ENCODE measurements at places on chromosomes 2 and 18.

DNA sequence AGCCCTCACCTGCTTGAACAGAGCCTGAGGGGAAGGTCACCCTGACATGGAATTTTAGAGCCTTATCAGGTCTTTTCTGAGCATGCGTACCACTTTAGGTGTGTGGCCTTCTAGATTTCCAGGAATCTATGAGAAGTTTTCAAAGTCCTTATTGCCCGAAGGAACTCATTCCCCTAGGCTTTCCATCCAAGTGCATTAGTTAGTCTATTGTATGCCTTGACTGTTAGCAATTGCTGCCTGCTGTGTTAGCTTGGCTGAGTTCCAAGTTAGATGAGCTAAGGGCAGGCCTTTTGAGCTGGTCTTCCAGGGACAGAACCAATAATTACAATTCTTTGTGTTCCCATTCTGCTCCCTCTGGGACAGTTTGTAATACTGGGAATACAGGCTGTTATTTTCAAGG is 30.8 kb upstream of the PUM2 start:
- no peak for DNase-seq

DNA sequence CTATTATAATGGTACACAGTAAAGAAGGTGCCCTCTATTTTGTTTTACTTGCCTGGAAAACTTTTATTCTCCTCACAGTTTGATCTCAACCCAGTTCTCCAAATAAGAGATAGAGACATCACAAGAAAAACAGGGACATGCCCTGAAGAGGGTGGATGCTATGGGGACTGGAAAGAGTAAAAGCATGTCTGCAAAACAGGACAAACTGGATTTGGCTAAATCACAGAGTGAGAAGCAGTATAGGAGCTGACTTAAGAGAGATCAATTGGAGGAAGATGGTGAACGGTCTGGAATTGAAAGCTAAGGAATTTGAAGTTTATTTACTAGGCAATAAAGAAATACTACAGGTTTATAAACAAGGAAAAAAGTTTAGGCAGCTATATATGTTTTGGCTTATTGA is 33.0 kb downstream of the SP140L start:
- no peak for DNase-seq

DNA sequence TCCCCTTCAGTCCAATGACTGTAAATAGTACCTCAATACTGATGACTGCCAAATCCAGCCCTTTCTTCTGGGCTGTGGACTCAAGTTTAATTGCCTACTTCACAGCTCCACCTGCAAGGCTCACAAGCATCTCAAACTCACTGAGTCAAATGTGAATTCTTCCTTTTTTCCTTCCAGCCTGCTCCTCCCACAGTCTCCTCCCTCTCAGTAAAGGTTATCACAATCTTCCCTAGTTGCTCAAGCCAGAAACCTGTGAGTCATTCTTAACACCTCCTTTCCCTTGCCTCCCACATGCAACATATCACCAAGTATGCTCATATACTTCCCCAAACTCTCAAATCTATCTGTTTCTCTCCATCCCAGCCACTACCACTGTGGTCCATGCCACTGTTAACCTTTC is 3.7 kb upstream of the MFSD6 start:
- no peak for DNase-seq

DNA sequence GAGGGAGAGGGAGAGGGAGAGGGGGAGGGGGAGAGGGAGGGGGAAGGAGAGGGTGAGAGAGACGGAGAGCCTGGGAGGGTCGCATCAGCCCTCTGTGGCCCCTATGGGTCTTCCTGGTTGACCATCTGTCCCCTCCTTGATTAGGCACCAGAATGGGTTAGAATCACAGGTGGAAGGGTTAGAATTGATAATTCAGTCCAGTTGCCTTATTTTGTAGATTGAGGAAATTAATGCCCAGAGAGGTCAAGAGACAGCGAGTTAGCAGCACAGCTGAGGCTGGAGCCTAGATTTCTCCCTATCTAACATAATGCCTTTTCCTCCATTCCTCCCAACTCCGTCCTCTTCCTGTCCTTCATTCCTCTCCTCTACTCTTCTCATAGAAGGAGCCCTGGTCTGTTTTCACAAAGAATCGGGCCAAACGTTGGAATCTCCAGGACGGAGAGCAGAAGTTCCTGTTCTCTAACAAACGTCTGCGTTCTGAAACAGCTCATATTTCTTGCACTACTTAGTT is 338 bp upstream of the THUMPD2 start:
- no peak for DNase-seq

GRCh38 chr2:241458687-241459086 is 49.7 kb downstream of the STK25 start:
- DNase-seq = no peak

- DNase-seq = no peak
Measured at GRCh38 chr2:144364944-144365738, 154.8 kb downstream of the ZEB2 start.

DNA sequence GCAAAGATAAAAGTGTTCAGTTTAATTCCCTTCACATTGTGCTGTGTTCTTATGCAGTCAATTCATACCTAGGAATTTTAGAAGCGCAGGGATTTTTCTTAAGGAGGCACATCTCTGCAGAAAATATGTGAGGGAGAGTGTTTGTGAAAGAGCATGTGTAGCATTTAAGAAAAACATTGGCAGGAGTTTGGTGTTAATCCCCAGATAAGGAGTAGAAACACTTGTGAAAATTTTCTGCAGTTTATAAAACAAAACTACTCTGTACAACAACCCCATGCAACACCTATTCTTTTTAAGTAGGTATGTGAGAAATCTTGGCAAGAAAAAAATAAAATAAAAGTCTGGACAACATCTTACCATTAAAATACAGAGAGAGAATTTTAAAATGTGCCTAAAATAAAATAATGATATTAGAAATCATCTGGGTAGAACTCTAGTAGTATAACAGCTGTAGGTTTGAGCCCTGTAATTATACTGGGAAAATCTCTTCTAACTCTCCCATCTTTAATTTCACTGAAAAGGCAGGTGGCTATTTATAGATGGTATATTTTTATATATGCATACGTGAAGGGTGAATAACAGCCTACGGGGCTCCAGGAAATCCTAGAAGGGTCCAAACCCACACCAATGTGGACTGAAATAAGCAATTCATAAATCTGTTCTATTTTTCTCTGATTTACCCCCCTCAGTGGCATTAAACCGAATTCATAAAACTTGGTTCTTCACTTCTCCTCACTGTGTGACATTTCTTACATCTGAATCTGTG is 6.6 kb downstream of the FZD7 start:
- no peak for DNase-seq

- DNase-seq = no peak
Measured at GRCh38 chr2:135615404-135615803, 84.1 kb downstream of the R3HDM1 start.

- no peak for DNase-seq
Measured at GRCh38 chr2:241142593-241142992, 6.7 kb downstream of the PASK start.

DNA sequence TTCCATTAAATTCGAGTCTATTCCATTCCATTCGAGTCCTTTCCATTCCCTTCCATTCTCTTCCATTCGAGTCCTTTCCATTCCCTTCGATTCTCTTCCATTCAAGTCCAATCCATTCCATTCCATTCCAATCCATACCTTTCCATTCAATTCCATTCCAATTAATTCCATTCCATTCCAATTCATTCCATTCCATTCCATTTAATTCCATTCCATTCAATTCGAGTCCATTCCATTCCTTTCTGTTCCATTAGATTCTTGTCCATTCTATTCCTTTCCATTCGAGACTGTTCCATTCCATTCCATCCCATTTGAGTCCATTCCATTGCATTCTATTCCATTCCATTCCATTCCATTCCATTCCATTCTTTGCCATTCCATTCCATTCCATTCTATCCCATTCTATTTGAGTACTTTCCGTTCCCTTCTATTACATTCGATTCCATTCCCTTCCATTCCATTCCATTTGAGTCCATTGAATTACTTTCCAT is 1130.0 kb downstream of the RPIA start:
- DNase-seq = no peak

DNA sequence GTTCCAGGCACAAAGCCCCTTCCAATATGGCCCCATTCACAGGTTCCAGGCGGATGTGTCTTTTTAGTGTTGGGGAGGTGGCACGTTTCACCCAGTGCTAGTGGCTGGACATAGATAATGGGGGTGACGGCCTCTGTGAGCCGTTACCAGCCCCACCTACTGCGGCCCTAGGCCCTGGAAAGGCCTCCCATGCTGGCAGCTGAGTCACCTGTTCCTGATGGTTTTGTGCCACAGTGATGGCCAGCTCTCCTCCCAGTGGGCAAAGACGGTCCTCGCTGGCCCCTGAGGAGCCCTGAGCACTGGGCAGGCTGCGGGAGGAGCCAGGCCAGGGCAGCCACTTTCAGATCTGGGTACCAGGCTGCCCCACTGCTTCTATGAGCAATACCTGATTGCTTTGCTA is 40.0 kb upstream of the GPC1 start:
- DNase-seq = no peak

GRCh38 chr18:57947117-57947516 is 96.9 kb upstream of the NEDD4L start:
- no peak for DNase-seq

GRCh38 chr2:160322320-160322719 is 122.2 kb upstream of the ITGB6 start:
- DNase-seq = no peak

GRCh38 chr2:126906781-126907180 is 8.1 kb downstream of the TEX51 start:
- DNase-seq = no peak

DNA sequence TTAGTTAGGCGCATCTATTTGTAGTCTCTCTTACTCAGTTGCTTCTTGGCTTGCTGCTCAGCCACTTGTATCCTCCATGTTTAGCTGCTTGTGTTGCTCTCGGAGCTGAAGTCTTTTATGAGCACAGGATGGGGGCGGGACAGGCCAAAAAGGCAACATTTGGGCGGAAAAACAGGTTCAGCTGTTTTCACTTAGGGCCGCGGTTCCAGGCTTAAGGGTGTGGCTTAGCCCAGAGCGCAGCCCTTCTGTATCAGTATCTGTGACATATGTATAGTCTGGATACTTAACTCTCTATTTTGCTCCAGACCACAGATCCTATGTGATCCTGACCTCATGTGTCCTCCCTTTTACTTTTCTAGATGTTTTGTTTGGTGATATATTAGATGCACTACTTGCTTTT is 763.5 kb downstream of the SUCLG1 start:
- DNase-seq = no peak

- DNase-seq = no peak
Measured at GRCh38 chr2:199336546-199336945, 121.2 kb downstream of the SATB2 start.

- no peak for DNase-seq
Measured at GRCh38 chr2:48398285-48399002, 131.5 kb upstream of the STON1 start.

GRCh38 chr2:203535784-203536585 is 884 bp upstream of the RAPH1 start:
- DNase-seq = peak; percentile 10

DNA sequence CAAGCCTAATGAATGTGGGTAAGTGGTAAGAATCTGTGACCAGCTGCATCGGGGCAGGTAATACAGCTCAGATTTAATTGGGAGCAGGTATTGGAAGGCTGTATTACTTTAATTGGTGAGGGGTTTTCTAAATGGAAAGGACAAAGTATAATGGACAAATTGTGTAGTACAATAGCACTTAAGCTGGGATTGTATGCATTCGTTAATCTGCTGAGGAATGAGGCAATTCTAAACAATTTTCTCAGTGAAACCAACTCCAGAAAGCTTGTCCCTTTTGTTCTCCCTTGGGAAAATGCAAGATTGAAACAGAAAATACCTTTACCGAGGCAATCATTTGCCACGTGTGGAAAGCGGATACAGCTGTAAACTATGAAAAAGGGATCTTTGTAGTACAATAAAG is 801.6 kb upstream of the POU3F3 start:
- no peak for DNase-seq

GRCh38 chr2:223075301-223076270 is 23.6 kb downstream of the KCNE4 start:
- DNase-seq = no peak

DNA sequence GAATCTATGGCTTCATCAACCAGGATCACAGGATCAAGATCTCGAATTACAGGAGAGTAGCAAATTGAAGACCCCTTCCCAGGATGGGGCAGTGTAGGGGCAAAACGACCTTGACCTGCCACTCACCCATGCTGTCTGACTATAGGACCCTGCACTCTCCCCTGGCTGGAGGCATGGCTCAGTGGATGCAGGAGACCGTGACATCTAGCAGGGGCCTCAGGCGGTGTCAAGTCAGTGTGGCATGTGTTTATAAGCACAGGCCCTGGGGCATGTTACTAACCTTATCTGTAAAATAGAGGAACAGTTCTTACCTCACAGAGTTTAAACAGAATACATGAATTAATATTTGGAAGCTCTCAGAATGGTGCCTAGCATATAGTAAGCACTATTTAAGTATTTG is 3.5 kb downstream of the HAAO start:
- DNase-seq = no peak

- DNase-seq = no peak
Measured at GRCh38 chr18:49658823-49659404, 97.1 kb downstream of the LIPG start.

DNA sequence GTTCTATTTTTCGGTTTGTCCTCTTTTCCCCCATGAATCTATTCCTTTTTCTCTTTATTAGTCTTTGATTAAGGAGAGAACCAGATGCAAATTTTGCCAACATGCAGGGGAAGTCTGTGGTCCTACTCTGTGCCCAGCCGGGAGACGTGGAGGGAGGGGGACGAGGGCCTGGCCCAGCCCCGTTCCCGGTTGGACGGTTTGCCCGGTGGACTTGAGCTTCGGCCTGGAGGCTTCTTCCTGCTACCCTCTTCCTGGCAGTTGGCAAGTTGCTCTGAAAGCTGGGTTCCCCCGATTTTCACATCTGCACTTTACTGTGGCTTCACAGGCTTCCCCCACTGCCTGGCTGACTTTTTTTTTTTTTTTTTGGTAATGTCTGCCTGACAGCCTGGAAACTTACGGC is 39.3 kb upstream of the GBX2 start:
- no peak for DNase-seq

- DNase-seq = no peak
Measured at GRCh38 chr2:102185347-102185746, 1.5 kb upstream of the IL1RL2 start.

DNA sequence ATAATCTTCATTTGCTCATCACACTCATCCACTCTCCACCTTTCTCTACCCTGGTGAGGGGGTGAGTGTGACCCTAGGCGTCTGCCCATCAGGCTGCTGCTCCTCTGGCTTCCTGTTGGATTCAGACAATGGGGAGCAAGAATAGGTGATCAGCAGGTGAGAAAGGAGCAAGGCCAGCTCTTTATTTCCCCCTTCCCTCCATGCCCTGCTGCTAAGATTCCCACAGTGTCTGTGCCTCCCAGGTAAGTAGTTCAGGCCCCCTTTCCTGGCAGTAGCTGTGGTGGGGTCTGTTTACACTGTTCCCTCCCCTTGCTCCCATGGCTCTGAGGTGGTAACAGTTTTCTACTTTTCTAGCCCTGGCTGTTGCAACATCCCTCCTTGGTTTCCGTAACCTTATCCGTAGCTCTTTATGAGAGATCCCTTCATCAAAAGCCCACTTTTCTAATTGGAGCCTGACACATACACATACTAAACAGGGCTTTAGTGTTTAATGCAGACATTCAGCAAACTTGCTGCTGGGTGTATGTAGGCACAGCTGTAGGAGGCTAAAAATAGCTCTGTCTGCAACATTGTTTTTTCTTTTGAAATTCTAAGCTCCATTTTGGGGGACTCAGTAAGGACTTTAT is 27.5 kb downstream of the MAP2 start:
- DNase-seq = no peak

Data from amniotic stem cell (primary cell).